Bladder microvascular endothelial cell (primary cell): ENCODE measurements at places on chromosomes 12 and 14. TPM values are rescaled to one million over a fixed set of nuclear protein-coding genes. Genes with fewer than 3 reads are reported as not detected.

The PZP gene
- total RNA-seq: 0.94 and 1.1 TPM in 2 replicates

The IAPP gene
- not detected in 2 replicates for total RNA-seq

The FAM186B gene
- total RNA-seq: under 0.01 and 0.06 TPM in 2 replicates

The GLIPR1L2 gene
- total RNA-seq: 0.38 TPM in 1 of 2 replicates, not detected in the other

The GALNT16 gene
- total RNA-seq: 0.13 TPM in 1 of 2 replicates, not detected in the other

The CLEC14A gene
- 122 and 339 TPM in 2 replicates for total RNA-seq

The CHGA gene
- total RNA-seq: 0.16 and 1.0 TPM in 2 replicates

The FSCB gene
- not detected in 2 replicates for total RNA-seq

The LRP1 gene
- 3.2 and 4.6 TPM in 2 replicates for total RNA-seq

The CD9 gene
- total RNA-seq: 325 and 510 TPM in 2 replicates

The OR6C2 gene
- total RNA-seq: not detected in 2 replicates

The OAS2 gene
- 16.5 and 19.6 TPM in 2 replicates for total RNA-seq

The PMEL gene
- 0.38 and 0.81 TPM in 2 replicates for total RNA-seq

The ANHX gene
- total RNA-seq: not detected in 2 replicates

The CLEC6A gene
- total RNA-seq: not detected in 2 replicates

The MRPS35 gene
- 29.6 and 36.8 TPM in 2 replicates for total RNA-seq

The FOXM1 gene
- 8.9 and 10.2 TPM in 2 replicates for total RNA-seq

The COQ6 gene
- 11.8 and 21.6 TPM in 2 replicates for total RNA-seq

The IGF1 gene
- 0.57 and 0.65 TPM in 2 replicates for total RNA-seq

The NELL2 gene
- 0.06 TPM in 1 of 2 replicates, not detected in the other for total RNA-seq

The ZNF140 gene
- 27.0 and 47.5 TPM in 2 replicates for total RNA-seq

The RTN1 gene
- 0.06 and 0.16 TPM in 2 replicates for total RNA-seq

The PLCZ1 gene
- total RNA-seq: not detected in 2 replicates

The KRT2 gene
- total RNA-seq: not detected in 2 replicates

The ASCL1 gene
- not detected in 2 replicates for total RNA-seq

The PRH2 gene
- total RNA-seq: 0.19 TPM in 1 of 2 replicates, not detected in the other

The TSPAN11 gene
- total RNA-seq: 2.3 and 19.0 TPM in 2 replicates

The LTBP2 gene
- 114 and 133 TPM in 2 replicates for total RNA-seq

The PRPF40B gene
- 2.1 and 5.3 TPM in 2 replicates for total RNA-seq

The PIP4P1 gene
- 19.1 and 22.0 TPM in 2 replicates for total RNA-seq
